ENCODE measurements at places on chromosomes 16 and 17. TPM values are rescaled to one million over a fixed set of nuclear protein-coding genes. Genes with fewer than 3 reads are reported as not detected.

DNA sequence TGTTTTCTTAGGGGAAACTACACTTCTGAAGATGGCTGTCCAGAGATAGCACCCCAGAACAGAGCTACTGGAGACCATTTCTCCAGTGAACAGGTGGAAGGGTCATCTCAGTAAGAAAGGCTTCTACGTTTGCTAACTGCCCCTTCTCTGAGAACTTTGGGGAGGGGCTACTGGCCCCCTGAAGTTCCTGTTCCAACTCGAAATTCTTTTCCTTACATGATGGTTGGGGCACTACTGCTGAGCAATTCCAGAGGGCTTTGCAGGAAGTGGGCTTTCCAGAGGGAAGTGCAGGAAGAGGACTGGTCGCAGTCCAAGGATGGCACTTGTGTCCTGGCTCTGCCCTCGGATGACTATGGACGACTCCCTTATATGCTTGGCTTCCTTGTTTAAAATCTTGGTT, 31.2 kb downstream of the TOM1L2 start:
- H3K4me3 ChIP-seq, result no peak overlapping the region
- peaks cover 48% of the 10 kb centered on the region for H3K4me1 ChIP-seq
- no peaks in the 10 kb centered on the region for H3K36me3 ChIP-seq
- DNase-seq, result no peak

DNA sequence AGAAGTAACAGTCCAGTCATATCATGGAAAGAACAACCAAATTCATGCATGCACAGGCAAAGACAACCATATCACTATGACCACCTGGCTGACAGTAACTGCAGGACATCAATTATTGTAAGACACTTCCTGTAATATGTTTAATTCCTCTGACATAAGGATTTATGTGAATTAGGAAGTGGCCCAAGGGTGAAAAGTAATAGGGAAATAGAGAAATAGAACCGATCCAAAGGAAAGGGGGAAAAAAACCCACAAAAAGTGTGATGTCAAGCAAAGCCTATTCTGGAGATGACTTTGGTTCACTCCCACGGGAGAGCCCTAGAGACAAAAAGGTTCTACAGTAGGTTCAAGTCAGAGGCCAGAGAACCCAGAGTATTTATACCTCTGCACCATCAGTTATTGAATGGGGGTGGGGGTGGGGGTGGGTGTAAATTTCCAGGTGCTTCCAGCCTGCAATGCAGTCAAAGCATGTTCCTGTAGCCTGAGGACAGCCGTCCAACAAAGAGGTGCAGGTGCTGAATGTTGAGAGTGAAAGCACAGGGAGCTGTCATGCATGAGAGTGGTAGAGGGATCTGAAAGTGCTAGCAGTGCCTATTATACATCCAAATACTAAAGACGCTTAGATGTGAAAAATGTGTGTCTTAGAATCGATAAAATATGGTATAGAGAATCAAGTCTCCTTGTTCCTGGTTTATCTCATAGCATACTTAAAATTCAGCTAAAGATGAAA, 95.6 kb upstream of the HLF start:
- DNase-seq, result no peak
- no peak overlapping the region for H3K4me3 ChIP-seq
- H3K27me3 ChIP-seq, result no peaks in the 10 kb centered on the region
- no peaks in the 10 kb centered on the region for H3K4me1 ChIP-seq

The CACNG1 gene
- polyA plus RNA-seq, result 2.4 TPM

The ATP2A1 gene
- 6.1 TPM for polyA plus RNA-seq

- no peak overlapping the region for H3K27ac ChIP-seq
- no peaks in the 10 kb centered on the region for H3K27me3 ChIP-seq
- no peak for DNase-seq
- H3K4me1 ChIP-seq, result peaks cover 14% of the 10 kb centered on the region
- H3K36me3 ChIP-seq, result no peaks in the 10 kb centered on the region
Observed at GRCh38 chr17:56150649-56151048, 2.6 kb upstream of the ANKFN1 start.

GRCh38 chr16:87528690-87529579, 36.1 kb upstream of the ZCCHC14 start:
- H3K27me3 ChIP-seq, result no peaks in the 10 kb centered on the region
- H3K4me3 ChIP-seq, result no peak overlapping the region
- no peaks in the 10 kb centered on the region for H3K36me3 ChIP-seq
- no peak overlapping the region for H3K27ac ChIP-seq
- H3K4me1 ChIP-seq, result no peaks in the 10 kb centered on the region

DNA sequence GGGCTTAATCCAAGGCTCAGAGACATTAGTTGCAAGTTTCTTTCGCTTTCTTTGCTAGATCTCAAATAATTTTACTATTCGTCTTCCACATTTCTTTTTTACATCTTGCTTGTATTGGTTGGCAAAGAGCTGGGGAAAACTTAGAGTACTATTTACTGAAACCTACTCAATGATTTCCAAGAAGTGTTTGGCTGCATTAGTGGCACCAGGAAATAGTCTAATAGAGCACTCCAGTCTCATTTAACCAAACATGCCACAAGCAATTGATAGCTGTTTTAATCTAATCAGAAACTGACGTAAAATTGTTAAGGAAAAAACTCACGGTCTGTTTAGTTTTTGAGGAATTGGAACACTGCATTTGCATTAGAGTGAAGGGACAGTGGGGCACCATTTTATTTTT, 29.0 kb downstream of the NUP93 start:
- H3K27ac ChIP-seq, result no peak overlapping the region
- no peaks in the 10 kb centered on the region for H3K4me1 ChIP-seq
- H3K27me3 ChIP-seq, result no peaks in the 10 kb centered on the region
- no peak for DNase-seq

DNA sequence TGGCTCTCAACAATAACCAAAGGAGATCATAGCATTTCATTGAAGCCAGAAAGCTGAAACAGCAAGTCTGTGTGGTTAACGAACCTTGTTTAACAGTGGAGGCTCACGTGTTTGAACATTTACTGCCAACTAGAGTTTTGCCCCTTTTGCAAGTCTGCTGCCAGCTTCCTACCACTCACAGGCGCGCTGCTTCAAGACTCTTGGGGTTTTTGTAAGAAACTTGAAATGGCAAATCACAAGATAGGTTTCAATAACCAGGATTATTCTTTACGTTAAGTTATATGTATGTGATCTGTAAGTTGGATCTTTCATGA, 1.2 kb downstream of the SNTB2 start:
- no peaks in the 10 kb centered on the region for H3K36me3 ChIP-seq
- H3K4me1 ChIP-seq, result peaks cover 15% of the 10 kb centered on the region
- no peaks in the 10 kb centered on the region for H3K27me3 ChIP-seq
- peak; percentile 45 for DNase-seq

GRCh38 chr16:8179615-8180014, 410.7 kb downstream of the TMEM114 start:
- peaks cover 3% of the 10 kb centered on the region for H3K4me1 ChIP-seq
- no peaks in the 10 kb centered on the region for H3K36me3 ChIP-seq
- H3K4me3 ChIP-seq, result no peak overlapping the region

- no peak overlapping the region for H3K27ac ChIP-seq
- no peaks in the 10 kb centered on the region for H3K36me3 ChIP-seq
- H3K4me1 ChIP-seq, result peaks cover 11% of the 10 kb centered on the region
- no peak overlapping the region for H3K4me3 ChIP-seq
Observed at GRCh38 chr17:48456589-48456988, 26.6 kb upstream of the SKAP1 start.

GRCh38 chr17:8124350-8125153, 646 bp upstream of the HES7 start:
- DNase-seq, result no peak
- H3K27ac ChIP-seq, result peak overlapping the region; percentile 52
- no peaks in the 10 kb centered on the region for H3K36me3 ChIP-seq
- peak overlapping the region; percentile 82 for H3K4me3 ChIP-seq
- H3K4me1 ChIP-seq, result peaks cover 64% of the 10 kb centered on the region

- no peak for DNase-seq
- peaks cover 97% of the 10 kb centered on the region for H3K36me3 ChIP-seq
- no peak overlapping the region for H3K4me3 ChIP-seq
- peak overlapping the region; percentile 67 for H3K27ac ChIP-seq
- H3K4me1 ChIP-seq, result peaks cover 58% of the 10 kb centered on the region
Observed at GRCh38 chr17:82013341-82013740, 9.3 kb downstream of the CENPX start.

DNA sequence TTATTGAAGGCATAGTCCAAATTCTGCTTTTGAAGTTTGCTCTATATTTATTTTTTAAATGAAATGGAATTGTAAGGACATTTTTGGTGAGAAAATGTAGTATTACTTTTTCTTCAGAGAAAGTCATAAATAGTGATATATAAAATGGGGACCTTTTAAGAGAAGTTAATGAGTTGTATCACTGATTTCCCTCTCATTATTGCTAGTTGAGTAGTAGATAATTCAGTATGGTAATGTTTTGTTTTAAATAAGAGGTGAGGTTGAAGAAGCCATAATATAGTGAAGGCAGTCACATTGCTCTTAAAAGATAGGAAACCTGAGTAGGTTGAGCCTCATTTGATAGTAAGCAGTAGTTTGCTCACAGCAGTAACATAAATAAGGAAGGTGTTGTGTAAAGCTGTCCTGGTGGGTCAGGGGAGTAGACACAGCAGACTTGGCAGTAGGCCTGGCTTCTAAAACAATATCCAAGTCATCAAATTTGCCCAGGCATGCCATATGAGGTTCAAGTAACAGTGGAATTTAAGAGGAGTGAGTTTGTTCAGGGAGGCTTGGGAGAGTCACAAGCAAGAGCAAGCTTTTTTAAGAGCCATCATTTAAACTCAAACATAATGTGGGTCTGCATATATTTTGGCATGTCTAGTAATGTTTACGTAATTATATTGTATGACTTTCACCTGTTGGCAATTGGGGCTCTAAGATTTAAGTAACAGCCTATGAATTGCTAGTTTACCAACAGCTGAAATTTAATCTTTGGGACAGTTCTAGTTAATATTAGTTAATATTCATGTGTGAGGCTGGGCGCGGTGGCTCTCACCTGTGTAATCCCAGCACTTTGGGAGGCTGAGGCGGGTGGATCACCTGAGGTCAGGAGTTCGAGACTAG, 6.5 kb downstream of the NFATC3 start:
- no peak overlapping the region for H3K4me3 ChIP-seq
- peaks cover 3% of the 10 kb centered on the region for H3K4me1 ChIP-seq
- no peak overlapping the region for H3K27ac ChIP-seq
- H3K27me3 ChIP-seq, result no peaks in the 10 kb centered on the region
- no peaks in the 10 kb centered on the region for H3K36me3 ChIP-seq
- DNase-seq, result no peak

GRCh38 chr17:55121268-55121667, 143.5 kb upstream of the HLF start:
- H3K27me3 ChIP-seq, result no peaks in the 10 kb centered on the region
- no peak for DNase-seq

GRCh38 chr16:65572156-65572555, 450.3 kb upstream of the CDH11 start:
- no peaks in the 10 kb centered on the region for H3K4me1 ChIP-seq
- H3K4me3 ChIP-seq, result no peak overlapping the region
- no peak overlapping the region for H3K27ac ChIP-seq
- H3K36me3 ChIP-seq, result no peaks in the 10 kb centered on the region

- H3K4me1 ChIP-seq, result peaks cover 14% of the 10 kb centered on the region
- H3K27ac ChIP-seq, result no peak overlapping the region
- H3K36me3 ChIP-seq, result peaks cover 34% of the 10 kb centered on the region
- H3K27me3 ChIP-seq, result no peaks in the 10 kb centered on the region
- no peak for DNase-seq
- no peak overlapping the region for H3K4me3 ChIP-seq
Observed at GRCh38 chr16:8735574-8735973, 61.2 kb downstream of the ABAT start.

- no peaks in the 10 kb centered on the region for H3K4me1 ChIP-seq
- H3K36me3 ChIP-seq, result no peaks in the 10 kb centered on the region
- H3K27ac ChIP-seq, result no peak overlapping the region
- no peak for DNase-seq
- H3K4me3 ChIP-seq, result no peak overlapping the region
Observed at GRCh38 chr16:50889276-50889675, 147.4 kb downstream of the CYLD start.

GRCh38 chr16:72860726-72861562, 187.0 kb downstream of the ZFHX3 start:
- H3K27ac ChIP-seq, result no peak overlapping the region
- DNase-seq, result no peak
- peaks cover 17% of the 10 kb centered on the region for H3K4me1 ChIP-seq
- no peak overlapping the region for H3K4me3 ChIP-seq
- peaks cover 12% of the 10 kb centered on the region for H3K27me3 ChIP-seq
